ENCODE measurements at places on chromosomes 5 and 9.

DNA sequence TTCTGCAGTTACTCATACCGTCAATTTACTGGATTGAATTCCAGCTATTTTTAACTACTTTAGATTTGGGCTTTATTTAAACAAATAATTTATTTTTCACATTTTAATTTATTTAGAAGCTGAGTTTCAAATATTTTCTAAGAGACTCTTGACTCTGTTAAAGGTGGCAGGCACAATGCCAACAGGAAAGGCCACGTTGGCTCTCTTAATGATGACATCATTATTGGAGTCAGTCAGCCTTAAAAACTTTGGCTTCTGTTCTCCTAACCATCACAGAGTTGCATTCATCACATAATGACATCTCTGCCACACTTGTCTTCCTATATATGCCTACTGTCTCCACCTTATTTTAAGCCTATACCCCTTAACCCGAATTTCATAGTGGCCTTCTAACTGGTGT, 172.3 kb upstream of the PLPPR1 start:
- no peak for DNase-seq

DNA sequence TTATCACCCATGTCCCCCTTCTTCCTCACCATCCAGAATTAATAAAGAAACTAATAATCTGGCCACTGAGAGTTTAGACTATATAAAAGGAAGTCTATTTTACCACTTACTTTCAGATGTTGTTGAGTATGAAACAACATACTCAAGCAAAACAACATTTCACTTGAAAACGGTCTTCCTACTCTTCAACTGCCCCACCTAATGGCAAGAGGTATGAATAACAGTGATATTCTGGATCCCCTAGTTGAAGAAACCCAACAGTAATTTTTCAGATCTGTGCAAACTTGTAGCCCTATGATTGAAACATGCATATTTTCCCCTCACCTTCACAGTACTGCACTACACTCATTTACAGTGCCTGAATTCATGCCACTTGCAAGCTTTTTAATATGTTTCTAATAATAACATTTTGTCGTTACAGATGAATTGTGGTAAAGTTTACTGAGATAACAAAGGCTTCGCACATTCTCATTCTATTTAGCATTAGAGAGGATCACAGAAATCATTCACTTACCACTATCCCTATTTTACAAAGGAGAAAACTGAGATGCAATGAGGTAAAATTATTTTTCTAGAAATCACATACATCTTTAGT, 267.9 kb upstream of the PDE4D start:
- no peak for DNase-seq

DNA sequence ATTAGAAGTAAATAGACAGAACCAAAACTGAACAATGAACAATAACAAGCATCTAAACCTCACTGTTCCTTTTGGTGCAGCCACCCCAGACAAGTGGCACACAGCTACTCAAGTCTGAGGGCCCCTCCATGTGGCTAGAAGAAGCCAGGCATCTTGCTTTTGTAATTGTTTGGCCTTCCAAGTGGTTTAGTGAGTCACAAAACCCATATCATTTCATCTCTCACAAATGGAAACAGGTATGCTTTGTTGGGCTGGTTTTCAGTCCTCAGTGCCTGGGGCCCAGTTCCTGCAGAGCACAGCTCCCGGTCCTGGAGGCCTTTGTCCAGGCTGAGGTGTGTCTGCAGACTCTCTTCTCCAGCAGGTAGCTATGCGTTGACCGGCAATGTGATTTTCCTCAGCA, 16.7 kb downstream of the PRLR start:
- no peak for DNase-seq

GRCh38 chr9:37466037-37466709, 923 bp upstream of the ZBTB5 start:
- DNase-seq, result no peak

DNA sequence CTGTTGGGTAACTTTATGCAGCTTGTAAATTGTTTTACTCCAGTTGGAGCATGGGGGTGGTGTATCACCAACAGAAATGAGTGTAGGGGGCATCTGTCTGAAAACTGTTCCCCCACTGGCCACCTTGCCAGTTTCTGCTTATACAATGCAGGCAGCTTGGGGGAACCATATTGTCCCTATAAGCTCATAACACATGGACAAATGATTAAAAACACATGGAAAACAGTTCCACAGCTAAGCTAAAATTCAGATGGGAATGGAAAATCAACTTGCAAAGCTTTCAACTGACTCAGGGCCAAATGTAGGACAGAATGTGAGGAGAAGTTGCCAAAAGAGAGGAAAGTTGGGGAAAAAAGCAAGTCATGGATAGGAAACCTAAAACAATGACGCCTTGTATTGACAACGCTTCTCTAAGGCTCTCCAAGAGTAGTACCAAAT, 7.9 kb upstream of the CER1 start:
- no peak for DNase-seq

- no peak for DNase-seq
These were observed 80.1 kb upstream of the PLPP6 start for GRCh38 chr9:4581861-4582565.

GRCh38 chr5:91848453-91848852, 465.3 kb upstream of the ARRDC3 start:
- no peak for DNase-seq

GRCh38 chr5:82405618-82406204, 127.6 kb upstream of the RPS23 start:
- DNase-seq, result no peak

- no peak for DNase-seq
These were observed 72.1 kb upstream of the ZNF618 start for GRCh38 chr9:113803811-113804589.

DNA sequence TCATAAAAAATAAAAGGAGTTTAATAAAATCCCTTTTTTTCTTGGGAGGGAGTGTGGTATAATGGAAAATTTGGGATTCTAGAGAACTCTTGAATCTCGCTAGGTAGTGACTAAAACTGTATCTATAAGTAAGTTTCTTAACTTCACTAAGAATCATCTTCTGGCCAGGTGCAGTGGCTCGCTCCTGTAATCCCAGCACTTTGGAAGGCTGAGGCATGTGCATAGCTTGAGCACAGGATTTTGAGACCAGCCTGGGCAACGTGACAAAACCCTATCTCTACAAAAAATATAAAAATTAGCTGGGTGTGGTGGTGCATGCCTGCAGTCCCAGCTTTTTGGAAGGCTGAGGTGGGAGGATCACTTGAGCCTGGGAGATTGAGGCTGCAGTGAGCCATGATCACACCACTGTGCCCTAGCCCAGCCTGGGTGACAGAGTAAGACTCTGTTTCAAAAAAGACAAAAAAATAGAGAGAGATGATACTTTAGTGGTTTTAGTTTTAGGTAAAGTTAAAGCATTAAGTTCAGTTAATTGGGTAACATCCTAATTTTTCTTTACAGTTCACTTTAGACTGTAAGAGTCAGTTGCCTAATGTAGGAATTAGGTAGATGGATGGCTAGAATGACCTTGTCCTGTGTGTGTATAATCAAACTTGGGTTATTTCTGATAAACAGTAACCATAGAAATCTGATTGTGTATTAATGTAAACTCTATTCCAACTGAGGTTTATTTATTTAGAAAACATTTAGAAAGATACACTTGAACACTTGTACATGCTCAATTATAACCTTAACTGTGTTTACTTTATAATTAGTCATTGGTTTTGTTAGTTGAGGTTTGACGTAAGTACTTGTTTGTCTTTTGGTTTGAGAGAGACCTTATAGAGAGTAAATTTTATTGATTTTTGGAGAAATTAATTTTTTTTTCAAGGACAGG, 17.8 kb downstream of the UNC13B start:
- DNase-seq, result no peak

DNA sequence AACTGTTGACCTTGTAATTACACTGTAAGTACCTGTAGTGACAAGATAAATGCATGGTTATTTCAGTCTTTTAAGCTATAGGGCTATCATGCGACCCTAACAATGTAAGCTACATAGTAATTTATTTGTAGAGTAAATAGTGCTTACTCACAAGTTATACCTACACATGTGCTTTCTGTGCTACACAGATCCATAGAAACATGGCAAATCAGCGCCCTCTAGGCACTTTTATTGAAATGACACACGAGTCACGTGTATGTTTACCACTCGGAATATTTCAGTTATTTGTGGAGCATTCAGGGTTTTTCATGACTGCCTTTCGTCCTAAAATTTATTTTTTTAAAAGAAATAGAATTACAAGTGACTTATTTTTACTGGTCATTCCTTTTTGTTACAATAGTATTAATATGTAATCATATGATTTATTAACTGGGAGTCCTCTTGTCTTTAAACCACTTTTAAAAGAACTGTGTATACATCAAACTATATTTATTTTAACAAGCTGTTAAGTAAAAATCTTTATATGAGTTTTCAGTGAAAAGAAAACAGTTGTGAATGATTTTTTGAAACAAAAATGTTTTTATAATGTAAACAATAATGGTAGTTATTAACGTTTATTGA, 1242.3 kb upstream of the WWC1 start:
- DNase-seq, result no peak

DNA sequence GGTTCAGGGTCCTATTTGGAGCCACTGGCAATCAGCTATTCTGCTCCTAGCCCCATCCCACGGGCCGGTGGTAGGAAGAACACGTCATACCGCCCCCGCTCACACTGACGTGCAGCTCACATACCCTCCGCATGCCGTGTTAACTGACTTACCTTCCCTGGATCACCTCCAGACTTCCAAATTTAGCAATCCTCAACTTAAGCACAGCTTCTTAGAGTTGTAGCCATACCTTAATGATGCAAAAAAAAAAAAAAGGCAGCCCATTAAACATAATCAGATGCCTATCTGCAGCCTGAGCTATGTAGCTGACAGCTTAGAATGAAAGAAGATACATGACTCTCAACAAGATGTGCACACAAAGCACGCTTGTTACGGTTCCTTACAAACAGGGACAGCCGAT, 93.0 kb downstream of the IRX2 start:
- no peak for DNase-seq

DNA sequence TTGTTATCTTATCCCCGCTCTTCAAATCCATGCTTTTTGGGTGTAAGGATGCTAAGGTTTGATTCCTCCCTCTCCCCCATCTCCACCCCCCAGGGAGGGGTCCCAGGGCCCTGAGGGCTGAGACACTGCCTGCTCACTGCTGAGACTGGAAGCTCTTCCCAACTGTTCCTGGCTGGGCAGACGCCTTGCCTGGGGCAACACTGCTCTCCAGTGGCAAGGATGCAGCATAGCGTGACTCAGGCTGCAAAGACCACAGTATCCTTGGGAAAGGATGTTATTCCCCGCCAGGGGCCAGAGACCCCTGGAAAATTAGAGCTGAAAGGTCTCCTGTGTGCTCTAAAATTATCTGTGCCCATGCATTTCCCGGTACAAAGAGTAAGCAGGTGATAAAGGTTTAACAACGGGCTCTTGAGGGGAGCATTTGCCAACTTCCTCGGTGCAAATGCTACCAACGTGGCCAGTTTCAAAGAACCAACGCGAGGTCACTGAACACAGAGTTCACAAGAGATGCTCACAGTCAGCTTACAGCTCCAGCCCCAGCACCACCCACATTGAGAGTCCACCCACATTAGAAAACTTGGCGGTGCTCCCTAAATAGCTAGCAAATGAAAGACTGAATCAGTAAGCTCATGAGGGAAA, 271.9 kb downstream of the NSG2 start:
- no peak for DNase-seq

- no peak for DNase-seq
These were observed 597 bp upstream of the IRX4 start for GRCh38 chr5:1883120-1883924.

- DNase-seq, result no peak
These were observed 35.2 kb downstream of the HMCN2 start for GRCh38 chr9:130300739-130301138.

DNA sequence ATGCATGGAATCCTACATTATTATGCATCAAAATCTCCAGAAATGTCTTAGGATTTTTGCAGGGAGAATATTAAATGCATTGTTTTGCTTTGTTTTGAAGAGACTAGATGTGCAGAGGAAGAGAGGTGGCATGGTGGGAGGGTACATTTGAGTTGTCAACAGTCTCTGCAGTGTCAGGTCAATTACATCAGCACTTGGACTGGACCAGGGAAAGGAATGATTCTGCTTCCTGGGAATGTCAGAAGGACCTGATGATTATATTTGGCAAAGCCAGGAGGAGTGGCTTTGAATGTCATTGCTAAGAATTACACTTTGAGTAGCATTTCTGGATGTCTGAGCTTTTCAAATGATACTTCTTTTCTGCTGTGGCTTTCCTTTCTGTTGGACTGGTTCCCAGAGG, 17.5 kb upstream of the TMEFF1 start:
- no peak for DNase-seq

DNA sequence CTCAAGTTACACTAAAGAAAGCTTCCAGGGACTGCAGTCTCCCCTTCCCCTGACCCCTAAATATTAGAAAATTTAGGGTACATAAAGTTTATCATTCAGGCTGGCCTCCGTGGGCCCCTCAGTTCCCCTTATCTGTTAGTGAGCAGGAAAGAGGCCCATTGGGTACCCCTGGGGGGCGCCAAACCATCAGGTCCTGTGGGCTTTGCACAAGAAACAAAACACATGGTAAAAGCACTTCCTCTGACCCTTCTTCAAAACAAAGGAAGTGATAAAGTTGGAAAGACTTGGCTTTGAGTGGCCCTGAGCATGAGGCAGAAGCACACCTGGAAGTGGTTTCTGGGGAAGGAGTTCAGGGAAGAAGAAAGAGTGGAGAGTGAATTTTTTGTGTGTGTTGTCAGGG, 213.0 kb downstream of the SMARCA2 start:
- DNase-seq, result no peak

DNA sequence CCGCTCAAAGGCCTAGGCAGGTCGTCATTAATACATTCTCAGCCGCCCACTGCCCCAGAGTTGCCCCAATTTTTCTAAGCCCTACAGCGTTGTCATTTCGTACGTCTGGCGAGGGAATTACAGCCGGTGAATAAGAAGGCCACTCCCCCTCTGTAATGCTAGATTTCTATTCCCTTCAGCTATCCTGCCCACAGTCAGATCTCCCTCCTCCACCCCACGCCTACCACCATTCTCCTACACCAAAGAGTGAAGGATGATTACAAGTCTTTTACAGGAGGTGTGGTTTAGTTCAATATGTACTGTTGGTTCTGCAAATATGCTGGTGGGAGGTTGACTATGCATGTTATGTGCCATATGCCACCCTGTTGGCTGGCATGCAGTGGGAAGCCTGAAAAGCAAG, 83.7 kb upstream of the SMIM15 start:
- DNase-seq, result no peak

GRCh38 chr5:99995407-99995806, 539.8 kb upstream of the FAM174A start:
- no peak for DNase-seq

DNA sequence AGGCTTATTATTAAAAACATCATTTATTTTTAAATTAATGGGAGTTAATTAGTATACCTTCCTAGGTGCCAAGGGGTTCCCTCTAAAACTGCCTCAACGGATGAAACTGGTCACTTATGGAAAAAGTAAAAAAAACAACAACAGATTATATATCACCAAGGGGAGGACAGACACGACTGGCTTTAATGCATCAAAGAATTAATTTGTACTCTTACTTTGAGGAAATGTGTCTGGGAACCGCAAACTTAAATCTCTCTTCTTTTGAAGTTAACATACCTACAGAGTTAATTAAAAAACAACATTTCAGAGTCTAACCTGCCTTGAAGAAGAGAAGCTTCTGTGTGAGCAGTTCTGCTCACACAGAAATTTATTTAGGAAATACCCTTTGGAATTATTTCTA, 354.6 kb downstream of the LRRC70 start:
- DNase-seq, result no peak
